ENCODE measurements at places on chromosomes 4 and X.

DNA sequence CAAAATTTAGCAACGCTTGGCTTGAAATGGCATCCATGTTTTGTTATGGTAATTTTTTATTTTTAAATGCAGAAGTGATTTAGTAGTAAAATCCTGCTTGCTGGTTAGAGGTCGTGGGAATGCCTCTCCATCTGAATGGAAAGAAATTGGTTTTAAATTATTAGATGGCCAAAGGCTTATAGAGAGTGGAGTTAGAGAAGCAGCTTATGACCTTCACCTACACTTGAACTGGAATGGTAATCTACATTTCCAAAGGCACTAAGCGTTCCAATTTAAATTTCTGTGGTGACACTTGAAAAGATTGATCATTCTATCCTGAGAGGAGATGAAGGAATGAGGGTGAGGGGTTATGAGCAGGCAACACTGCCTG is 280.7 kb downstream of the RAPGEF2 start:
- DNase-seq: no peak

GRCh38 chr4:187811591-187811990 is 184.0 kb upstream of the ZFP42 start:
- no peak for DNase-seq

DNA sequence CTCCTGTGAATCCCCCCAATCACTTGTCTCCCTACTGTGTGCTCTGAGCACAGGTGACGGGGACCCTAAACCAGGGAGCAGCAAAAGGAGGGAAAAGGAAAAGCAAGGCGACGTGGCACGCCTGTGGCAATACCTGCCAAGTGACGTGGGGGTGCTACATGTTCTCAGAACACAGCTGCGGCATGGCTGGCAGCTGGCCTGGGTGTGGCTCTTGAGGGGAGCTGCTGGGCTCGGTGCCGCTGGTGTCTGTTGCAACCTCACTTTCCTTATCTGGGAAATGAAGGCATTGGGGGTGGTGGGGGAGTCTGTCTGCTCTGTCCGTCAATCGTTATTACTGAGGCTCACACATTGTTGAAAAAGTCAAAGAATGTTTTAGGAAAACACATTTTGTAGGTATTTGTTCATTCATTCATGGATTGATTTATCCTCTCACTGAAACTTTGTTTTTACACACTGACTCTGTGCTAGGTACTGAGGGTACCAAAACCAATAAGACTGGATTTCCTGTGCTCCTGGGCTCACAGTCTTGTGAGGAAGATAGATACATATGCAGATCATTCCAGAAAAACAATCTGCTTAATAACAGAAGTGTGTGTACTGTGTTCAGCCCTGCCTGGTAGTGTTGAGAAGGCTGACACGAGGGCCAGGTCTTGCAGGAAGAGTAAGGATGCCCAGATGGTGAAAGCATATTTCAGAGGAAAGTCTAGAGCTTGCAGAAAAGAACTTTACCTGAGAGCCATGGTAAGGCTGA is 217.6 kb downstream of the PTTG2 start:
- DNase-seq: no peak

DNA sequence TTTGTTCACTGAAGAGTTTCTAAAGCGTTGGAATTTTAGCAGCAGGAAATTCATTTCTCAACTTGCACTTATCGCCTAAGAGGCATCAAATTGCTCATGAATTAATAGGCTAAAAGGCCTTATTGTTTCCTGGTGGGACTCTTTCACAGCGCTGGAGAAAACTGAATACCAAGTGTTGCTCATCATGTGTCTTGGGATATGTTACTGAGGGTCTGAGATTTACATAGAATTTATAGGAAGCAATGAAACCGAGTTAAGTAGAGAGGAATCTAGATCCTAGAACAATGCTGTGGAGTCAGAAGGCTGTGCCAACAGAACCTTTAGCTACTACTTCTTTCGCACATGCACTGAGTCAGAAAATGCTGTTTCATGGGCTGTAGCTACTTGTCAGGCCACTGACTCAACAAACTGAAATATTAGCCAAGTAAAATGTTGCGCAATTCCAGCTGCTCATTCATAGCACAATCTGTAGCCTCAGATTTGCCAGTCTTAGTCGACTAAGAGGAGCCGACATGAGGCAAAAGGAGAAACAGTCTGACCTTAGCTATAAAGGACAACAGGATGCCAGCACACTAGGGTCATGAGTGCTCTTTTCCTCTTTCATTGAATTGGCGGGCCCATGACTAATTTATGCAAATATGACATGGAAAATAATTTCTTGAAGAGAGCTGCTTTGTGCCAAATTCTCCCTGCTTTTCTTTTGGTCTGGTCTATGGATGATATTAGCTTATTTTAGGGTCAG is 35.9 kb upstream of the CXCL8 start:
- DNase-seq: peak; percentile 8

GRCh38 chr4:56619160-56619559 is 61.9 kb downstream of the HOPX start:
- DNase-seq: no peak

DNA sequence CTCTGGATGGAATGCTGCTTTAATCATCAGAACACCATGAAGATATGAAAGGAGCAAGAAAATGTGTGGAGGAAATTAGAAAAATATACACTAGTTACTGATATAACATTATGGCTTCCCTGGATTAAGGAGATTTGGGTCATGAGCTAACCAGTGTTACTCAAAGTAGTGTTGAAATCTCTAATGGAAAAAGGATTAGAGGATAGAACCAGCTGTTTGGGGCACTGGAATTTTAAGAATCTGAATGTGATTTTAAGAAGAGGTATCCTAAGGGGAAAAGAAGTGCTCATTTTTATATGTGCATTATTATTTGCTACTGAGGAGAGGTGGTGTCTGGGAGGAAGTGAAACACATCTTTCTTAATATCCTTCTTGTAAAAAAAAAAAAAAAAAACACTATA is 164.1 kb upstream of the PPARGC1A start:
- DNase-seq: no peak

- peak; percentile 89 for DNase-seq
Observed at GRCh38 chr4:112956484-112956896, 93.0 kb upstream of the ANK2 start.

DNA sequence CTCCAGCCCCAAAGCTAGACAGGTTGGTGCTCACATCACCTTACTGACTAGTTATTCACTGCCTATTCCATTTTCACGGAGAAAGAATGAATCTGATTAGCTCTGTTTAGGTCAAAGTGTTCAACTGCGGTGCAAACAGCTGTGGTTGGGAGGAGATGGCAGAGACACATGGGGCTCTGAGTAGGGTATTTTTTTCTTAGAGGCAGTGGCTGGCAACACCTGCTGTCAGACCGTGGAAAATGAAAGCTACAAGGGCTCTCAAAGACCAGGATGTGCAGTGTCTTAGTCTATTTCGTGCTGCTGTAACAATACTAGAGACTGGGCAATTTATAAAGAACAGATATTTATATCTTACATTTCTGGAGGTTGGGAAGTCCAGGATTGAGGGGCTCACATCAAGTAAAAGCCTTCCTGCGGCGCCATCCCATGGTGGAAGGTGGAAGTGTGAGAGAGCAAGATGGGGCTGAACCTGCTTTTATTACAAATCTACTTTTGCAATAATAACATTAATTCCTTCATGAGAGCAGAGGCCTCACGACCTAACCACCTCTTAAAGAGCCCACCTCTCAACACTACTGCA is 10.6 kb downstream of the NYX start:
- no peak for DNase-seq

GRCh38 chr4:81460191-81460701 is 11.5 kb downstream of the RASGEF1B start:
- peak; percentile 68 for DNase-seq

DNA sequence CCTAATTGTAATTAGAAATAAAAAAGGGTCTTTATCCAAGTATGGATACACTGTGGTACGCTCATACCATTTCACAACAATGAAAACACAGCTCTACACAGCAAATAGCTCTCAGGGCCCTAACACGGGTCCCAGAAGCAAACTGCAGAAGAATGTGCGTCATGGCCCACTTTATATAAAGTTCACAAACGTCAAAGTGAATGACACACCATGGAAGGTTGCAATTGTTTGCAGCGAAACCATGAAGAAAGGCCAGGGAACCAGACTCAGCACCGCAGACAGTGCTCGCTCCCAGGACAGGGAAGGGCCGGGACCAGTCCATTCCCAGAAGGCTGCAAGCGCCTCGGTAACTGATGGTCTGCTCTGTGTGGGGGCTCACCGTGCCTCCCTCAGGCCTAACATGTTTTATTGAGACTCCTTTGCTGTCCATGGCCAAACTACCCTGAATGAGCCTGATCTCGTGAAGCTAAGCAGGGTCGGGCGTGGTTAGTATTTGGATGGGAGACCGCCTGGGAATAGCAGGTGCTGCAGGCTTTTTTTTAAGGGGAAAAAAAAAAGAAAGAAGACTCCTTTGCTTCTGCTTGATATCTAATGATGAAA is 47.8 kb downstream of the ACOX3 start:
- no peak for DNase-seq

DNA sequence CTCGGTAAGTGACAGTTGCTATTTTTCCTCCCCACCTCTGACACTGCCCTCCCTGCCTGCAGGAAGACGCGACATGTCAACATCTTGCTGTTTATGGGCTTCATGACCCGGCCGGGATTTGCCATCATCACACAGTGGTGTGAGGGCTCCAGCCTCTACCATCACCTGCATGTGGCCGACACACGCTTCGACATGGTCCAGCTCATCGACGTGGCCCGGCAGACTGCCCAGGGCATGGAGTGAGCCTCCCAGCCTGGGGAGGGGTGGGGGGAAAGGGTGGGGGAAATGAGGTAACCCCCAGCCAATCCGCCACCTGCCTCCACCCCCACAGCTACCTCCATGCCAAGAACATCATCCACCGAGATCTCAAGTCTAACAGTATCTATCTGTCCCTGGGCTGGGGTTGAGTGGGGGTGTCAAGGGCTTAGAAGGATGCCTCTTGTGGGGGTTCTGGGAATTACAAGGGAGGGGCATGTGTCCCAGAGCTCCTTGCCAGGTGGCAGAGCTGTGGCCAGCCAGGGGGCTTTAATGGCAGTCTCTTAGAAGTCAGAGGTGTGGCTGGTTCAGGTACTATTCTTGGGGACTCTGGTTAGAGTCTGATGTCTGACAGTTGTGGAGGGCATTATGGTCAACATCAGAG is 7.8 kb downstream of the ARAF start:
- no peak for DNase-seq

DNA sequence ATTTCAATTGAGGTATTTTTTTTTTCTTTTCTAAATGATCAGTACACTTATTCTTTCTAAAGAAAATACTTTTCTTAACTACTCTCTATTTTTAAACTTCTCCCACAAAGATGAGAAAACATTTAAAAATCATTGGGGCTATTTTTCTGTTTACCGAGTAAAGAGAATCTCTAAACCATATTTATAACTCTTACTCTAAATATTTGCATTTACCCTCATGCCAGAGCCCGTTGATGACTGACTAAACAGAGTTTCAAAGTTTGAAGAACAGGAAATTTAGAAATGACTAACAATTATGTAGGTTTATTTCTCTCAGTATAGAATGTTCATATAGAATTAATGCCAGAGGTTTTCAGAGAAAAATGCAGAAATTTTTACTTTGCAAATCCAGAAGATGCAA is 2.7 kb upstream of the ALB start:
- no peak for DNase-seq
